ENCODE measurements at places on chromosomes 2 and 18.
A peak's percentile ranks its signal among the peaks of the same experiment; 100 is the strongest.

DNA sequence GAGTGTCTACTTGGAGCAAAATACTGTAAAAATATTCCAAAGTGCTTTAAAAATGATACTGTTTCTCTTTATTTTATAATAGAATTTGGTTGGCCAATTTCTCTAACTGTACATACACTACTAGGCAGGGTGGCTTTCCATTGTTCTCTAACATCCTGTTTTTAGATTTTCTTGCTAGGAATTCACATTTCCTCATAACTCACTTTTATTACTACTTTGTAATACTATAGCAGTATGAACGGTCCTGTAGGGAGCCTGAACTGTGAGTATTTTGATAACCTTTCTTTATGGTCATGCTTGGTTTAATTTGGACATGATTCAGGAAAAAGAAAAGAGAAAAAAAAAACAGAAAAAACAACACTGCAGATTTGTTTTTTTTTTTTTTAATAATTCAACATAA, 37.8 kb downstream of the GCG start:
- DNase-seq, result no peak

GRCh38 chr2:42969231-42970150, 177.1 kb upstream of the HAAO start:
- no peak for DNase-seq

GRCh38 chr2:46179037-46179621, 118.1 kb upstream of the EPAS1 start:
- DNase-seq, result peak; percentile 13

GRCh38 chr2:173059971-173060461, 15.6 kb upstream of the MAP3K20 start:
- DNase-seq, result no peak

- DNase-seq, result no peak
These were observed 73.8 kb upstream of the NEUROD1 start for GRCh38 chr2:181754105-181754504.

GRCh38 chr2:28068527-28068926, 178.0 kb downstream of the BABAM2 start:
- no peak for DNase-seq

GRCh38 chr2:240856151-240856980, 12.3 kb upstream of the AGXT start:
- no peak for DNase-seq

DNA sequence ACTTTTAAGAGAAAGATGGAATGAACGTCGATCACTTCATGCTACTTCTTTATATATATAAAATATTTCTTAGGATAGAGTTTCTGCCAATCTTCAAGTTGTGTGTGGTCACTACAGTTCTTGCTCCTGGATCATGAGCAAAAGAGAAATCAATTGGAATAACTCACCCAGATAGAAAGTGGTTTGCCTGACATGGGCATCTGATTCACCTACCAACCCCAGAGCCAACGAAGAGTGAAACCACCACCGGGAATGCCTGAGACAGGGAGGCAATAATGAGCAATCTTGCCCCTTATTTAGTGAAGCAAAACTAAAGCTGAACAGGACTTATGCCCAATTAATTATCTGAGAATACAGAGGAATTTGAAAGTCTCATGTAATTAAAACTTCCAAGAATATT, 250.2 kb upstream of the REG3G start:
- DNase-seq, result no peak

- no peak for DNase-seq
These were observed 80.7 kb upstream of the LDLRAD4 start for GRCh38 chr18:13137670-13138419.

DNA sequence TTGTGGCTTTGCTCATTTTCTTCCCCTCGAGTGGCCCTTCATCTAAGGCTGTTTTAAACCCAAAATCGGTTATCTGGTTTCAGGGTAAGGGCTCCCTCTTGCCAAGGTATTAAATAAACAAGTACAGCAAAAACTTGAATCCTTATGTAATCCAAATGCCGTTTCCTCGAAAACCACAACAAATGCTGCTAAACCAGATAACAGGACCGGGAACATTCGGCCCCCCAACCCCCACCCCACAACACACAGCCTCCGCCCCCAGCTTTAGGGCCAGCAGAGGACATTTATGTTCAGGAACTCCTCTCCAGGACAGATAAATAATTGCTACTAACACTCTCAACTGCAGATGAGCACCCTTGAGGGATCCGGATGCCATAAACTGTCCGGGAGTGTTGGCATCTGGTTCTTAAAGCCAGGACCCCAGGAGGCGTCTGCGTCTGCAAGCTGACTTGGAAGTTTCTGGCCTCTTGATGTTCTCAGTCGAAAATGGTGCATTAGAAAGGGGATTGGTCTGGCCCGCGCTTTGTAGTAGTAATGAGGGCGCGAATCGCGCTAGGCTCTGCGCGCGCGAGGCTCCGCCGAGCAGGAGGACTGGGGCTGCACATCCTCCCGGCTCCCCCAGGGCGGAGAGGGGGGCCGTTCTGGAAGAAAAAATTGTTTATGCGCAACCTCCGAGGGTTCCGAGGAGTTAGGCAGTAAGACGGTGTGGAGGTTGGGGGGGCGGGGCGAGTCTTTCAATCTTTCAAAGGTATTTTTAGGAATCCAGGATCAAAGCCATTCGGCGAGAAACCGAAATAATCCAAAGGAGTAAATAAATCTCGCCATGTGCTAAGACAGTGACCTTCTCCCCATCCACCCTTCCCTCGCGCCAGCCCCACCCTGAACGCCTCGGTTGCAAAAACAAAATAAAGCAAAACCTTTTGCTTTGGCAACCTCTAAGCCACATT, 3.9 kb upstream of the ID2 start:
- no peak for DNase-seq

DNA sequence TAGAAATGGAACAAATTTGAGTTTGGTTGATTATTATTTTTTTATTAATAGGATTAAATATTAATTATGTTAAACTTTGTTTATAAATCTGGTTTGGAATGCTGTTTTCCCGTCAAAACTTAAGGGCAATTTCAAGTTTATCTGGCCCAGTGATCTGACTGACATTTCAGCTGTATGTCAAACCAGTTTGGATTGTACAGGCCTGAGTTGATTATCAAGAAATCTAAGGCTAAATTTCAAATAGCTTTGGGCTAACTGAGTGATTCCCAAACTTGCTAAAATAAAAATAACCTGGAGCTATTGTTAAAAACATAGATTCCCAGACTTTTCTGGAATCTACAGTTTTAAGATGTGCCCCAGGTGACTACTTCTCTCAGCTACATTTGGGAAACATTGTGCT, 65.9 kb upstream of the SPOPL start:
- no peak for DNase-seq

GRCh38 chr2:55489467-55490062, 30.0 kb upstream of the CFAP36 start:
- DNase-seq, result no peak

DNA sequence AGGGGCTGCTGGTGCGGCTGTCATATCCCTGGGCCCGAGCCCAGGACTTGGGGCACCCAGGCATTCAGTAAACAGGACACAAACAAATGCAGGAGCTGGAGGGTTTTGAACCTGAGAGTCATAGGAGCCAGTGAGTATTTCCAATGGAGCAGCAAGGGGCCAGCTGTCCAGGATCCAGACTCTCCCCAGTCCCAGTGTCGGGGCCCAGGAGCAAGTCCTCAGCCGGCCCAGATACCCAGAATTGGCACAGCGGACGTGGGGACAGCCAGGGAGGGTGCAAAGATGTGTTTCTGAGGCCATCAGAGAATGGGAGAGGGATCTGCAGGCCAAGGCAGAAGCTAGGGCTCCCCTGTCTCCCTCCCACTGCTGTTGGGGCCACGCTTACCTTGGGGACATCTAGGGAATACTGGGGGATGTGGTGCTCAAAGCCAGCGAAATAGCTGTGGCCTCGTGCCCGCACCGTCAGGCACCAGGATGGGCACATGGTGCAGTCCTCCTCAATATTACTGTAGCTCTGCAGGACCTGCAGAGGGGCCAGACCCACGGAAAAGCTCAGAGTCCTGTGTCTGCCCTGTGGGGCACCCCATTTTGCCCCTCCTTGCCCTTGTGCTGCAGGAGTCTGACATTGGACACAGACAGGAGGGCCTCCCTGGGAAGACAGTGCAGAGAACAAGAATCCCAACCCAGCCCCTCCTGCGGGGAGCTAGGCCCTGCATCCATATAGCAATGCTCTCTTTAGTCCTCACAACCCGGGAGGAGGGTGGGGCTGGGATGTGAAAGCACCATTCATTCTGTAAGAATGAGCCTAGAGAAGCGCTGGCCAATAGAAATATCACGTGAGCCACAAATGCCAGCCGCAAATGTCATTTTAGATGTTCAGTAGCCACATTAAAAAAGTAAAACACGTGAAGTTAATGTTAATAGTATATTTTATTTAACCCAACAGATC, 15.4 kb downstream of the CFAP65 start:
- DNase-seq, result no peak

GRCh38 chr2:239932881-239933735, 92.0 kb downstream of the NDUFA10 start:
- no peak for DNase-seq

GRCh38 chr2:3073704-3074103, 303.9 kb downstream of the EIPR1 start:
- no peak for DNase-seq

GRCh38 chr2:42385225-42385624, 24.2 kb upstream of the COX7A2L start:
- no peak for DNase-seq

- DNase-seq, result no peak
These were observed 808.7 kb upstream of the PIK3C3 start for GRCh38 chr18:41146301-41146700.

GRCh38 chr18:26515643-26516487, 32.5 kb downstream of the KCTD1 start:
- DNase-seq, result no peak

DNA sequence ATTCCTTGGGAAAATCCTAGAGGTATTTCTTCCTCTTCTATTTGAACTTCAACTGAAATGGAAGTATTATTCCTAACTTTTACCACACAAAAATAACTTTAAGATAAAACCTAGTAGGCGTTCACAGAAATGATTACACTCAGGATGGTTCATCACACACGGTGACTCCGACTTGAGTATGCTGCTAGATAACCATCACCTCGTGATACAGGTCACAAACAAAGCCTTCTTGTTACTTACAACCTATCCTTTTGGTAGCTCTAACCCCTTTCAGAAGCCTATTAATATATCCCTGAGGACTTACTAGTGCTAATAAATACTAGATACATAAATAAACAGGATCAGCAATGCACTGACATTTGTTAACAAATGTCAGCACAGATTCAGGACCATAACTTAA, 101.0 kb upstream of the DNER start:
- no peak for DNase-seq
